Testis (tissue), 5 donors: ENCODE measurements at places on chromosomes 12 and 14.

DNA sequence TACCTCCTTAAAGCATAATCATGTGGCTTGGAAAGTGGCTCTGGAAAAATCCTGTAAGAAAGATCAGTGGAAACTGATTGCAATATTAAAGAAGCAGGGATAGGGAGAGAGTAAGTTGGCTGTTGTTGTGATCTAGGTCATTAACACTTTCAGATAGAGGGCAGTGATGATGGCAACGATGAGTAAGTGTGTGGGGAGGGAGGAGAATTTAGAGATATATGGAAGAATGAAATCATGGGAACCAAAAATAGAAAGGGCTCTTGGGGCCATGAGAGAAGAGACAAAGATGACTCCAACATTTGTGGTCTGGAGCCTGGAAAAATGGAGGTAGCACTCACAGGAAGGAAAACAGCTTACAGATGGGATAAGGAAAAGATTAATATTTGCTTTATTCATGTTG lies 23.3 kb downstream of the SNRPF start:
- no peak for DNase-seq

GRCh38 chr14:97539411-97539795 lies 742.2 kb downstream of the VRK1 start:
- no peak for DNase-seq

DNA sequence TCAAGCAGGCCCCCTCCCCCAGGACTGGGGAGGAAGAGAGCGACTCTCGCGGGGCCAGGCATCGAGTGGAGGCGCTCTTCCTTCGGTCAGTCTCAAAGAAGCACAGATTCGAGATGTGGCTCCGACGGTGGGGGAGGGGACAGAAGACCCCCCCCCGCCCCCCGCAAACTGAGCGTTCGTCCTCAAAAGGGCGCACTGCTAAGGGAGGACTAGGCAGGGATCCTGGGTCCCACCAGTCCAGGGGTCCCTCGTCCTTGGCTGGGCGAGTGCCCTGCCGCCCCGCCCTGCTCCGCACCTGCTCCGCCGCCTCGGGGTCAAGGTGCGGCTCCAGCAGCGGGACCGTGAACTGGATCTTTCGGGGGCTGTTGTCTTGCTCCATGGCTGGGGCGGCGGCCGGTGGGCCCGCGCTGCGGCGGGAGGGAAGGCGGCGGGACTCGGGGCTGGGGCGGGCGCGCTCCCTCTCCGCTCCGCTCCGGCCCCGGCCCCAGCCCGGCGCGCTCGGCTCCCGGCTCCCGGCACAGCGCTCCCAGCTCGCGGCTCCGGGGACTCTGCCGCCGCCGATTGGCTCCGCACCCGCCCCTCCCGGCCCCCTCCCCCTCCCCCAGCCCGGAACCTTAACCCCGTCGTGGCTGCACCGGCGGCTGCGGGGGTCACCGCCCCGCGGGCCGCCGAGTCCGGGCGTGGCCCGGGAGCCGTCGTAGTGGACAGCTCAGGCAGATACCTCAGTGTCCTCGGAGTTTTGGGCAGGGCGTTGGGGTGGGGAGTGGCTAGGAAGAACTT lies at the start of gene PPP1R1A:
Gene PPP1R1A, minus strand, starts transcription at position 550 of the 780 bp plus-strand sequence. Its CDS starts 171 bp downstream, at position 379.
- DNase-seq = no peak

DNA sequence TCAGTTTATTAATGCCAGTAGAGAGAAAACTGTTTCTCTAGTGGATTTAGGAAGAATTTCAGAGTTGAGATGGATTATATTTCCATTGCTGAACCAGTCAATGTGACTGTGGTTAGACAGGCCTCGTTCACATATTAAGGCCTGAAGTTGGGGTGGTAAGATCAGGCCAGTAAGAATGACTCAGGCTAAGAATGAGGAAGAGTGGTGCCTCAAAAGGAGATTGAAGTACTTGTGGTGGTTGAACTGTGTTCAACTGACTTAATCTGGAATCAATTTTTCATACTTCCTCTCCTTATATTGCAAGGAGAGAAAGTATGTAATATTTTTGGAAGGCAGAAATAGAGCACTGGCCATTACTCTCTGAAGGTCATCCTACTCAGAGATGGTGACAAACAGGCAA lies 37.8 kb upstream of the ATF7IP start:
- DNase-seq = no peak

DNA sequence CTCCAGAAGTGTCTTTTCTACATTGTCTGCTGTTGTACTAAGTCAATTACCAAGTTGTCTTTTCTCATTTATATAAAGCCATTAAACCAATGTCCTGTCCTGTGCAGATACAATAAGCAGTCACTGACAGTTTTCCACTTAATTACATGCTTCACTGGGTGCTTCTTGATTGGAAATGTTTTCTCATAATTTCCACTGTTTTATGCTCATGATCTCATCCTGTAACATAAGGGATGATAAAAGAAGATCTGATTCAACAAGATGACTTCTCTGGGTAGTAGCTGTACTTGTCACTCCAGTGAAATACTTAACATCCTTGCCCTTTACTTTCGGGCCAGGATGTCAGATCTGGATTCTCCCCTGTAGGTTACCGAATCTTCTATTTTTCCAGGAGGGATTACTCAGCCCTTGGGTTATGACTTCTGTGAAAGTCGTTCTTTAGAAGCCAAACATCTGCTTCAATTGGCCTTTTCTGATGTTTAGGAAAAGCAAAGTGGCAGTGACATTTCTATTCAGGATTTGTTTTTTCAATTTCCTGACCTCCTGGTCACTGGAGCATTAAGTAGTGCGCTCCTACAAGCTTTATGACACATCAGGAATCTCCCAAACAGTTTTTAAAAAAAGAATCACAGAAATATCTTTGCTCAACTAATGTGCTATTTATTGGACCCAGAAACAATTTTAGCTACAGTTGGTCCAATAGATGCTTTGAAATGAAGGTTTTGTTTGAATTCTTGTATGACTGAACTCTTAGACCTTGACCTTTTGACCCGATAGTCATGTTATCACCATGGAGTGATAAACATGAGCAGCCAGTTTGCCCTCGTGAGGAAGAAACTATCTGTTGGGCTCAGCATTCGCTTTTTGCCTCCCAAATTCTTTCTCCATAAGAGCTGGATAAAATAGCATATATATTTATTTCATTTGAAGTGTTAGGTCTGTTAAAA lies 234.5 kb upstream of the SSTR1 start:
- DNase-seq = no peak

GRCh38 chr14:96069421-96069820 lies 30.3 kb downstream of the C14orf132 start:
- no peak for DNase-seq

DNA sequence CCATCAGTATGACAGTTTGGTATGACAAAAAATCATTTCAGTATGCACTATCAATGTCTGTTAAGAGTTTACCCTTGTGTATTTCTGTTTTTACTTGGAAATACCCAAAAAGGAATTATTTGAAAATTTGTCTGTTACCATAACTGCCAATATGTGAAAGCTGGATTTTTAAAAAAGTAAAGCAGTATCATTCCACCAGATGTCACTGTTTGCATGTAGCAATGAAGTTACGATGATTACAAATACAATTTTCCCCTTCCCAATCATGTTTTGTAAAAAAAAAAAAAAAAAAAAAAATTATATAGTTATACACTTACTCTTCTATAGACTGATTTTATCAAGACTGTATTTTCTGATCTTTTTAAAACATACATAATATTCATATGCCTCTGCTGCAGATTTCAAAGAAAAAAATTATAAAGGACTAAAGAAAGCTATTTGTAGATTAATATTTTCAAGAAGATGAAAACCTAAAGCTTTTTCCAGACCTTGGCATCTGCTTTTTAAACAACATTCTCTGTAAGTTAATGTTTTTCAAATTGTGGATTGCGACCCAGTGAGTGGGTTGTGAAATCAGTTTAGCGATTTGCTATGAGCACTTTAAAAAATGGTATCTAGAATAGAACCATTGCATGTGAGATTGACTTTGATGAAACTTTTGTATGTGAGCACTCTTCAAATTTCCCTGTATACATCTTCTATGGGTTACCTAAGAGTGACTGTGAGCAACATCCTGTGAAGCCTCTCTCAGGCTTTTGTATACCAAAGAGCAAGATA lies 114.2 kb downstream of the TTC6 start:
- DNase-seq = no peak

DNA sequence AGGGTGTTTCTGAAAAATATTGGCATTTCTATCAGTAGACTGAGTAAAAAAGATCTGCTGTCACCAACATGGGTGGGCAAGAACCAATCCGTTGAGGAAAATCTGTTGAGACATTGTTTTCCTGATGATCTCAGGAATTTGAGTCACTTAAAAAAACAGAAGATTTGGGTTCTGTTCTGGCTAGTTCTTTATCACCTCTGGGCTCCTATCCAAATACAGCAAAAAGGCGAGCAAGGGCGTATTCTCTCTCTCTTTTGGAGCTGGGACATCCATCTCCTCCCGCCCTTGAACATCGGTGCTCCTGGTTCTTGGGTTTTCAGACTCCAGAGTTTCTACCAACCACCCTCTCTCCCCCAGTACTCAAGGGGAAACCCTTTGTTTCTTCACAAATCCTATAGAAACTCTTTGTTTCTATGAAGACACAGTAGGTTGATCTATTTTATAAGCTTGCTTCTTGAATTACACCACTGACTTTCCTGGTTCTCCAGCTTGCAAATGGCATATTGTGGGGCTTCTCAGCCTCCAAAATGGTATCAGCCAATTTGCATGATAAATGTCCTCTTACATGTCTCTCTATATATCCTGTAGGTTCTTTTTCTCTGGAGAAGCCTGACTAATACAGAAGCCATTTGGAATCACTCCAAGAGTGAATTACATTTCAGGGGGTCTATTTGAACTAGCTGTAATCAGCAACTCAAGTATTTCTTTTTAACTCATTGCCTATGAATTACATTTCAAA lies 263.9 kb upstream of the TMTC1 start:
- DNase-seq = no peak
